ENCODE measurements at places on chromosomes 6 and 20. TPM values are rescaled to one million over a fixed set of nuclear protein-coding genes. Genes with fewer than 3 reads are reported as not detected.

SIGLEC1 gene
- not detected for total RNA-seq

PIGT gene
- 50.7 TPM for total RNA-seq

C6orf163 gene
- 1.6 TPM for total RNA-seq

TMEM151B gene
- total RNA-seq, result not detected

NELFE gene
- total RNA-seq, result 60.9 TPM

GJE1 gene
- total RNA-seq, result not detected

SLC2A10 gene
- not detected for total RNA-seq

ACSS1 gene
- total RNA-seq, result 53.3 TPM

RAET1L gene
- total RNA-seq, result not detected

LY6G6F gene
- total RNA-seq, result not detected

PSORS1C1 gene
- total RNA-seq, result not detected

CTCFL gene
- total RNA-seq, result not detected

PRRT1 gene
- 0.35 TPM for total RNA-seq
